ENCODE measurements at places on chromosomes 3 and 15. TPM values are rescaled to one million over a fixed set of nuclear protein-coding genes. Genes with fewer than 3 reads are reported as not detected.

- no peak for DNase-seq
Observed at GRCh38 chr3:32841867-32842470, 24.2 kb downstream of the TRIM71 start.

DNA sequence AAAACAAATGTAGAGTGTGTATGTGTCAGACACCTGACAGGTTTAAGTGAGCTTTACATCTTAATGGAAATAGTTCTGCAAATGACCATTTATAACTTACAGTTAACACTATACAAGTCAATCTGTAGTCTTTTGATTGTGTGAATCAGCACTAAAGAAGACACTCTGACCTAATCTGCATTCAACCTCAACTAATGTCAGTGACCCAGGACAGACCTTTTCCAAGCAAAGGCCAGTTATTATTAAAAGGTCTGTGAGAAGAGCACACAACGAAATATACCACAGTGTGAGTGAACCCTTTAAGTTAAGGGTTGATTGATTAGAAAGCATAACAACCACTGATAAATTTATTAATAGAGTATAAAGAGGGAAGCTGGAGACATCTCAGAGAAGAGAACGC is 761.9 kb upstream of the LMCD1 start:
- DNase-seq, result no peak

The FETUB gene
- not detected for total RNA-seq

DNA sequence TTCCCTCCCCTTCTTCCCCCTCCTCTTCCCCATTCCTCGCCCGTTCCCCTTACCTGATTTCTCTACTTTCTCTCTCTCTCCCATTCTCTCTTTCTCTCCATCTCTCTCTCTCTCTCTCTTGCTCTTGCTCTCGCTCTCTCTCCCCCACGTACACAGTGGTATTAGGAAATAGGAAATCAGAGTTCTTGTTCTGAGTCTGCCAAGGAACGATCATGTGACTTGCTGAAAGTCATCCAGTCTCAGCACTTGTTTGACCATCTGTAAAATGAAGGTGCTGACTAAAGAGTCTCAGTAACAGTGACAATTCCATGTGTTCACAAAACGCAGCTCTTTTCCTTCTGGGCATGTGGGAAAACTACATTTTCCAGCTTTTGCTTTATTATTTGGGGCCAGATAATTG is 445.0 kb upstream of the TGFBR2 start:
- peak; percentile 22 for DNase-seq

The KY gene
- total RNA-seq, result 0.21 TPM

The GPR176 gene
- 2.9 TPM for total RNA-seq

DNA sequence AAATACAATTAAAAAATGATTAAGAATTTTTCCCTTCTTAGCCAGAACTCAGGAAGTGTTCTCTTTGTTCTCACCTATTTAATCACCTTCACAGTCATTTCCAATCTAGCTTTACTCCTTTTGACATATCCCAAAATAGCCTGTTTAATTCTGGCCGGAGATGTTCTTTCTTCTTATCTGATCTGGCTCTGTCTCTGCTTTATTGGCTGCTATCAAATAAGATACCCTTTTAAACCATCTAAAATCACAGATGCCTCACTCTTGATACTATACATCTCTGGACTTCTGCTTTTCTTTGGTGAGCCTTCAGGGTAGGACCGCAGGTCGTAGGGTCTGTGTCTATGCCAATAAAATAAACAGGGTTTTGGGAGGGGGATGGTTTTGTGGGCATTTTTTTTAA is 319.2 kb upstream of the SEMA6D start:
- no peak for DNase-seq

DNA sequence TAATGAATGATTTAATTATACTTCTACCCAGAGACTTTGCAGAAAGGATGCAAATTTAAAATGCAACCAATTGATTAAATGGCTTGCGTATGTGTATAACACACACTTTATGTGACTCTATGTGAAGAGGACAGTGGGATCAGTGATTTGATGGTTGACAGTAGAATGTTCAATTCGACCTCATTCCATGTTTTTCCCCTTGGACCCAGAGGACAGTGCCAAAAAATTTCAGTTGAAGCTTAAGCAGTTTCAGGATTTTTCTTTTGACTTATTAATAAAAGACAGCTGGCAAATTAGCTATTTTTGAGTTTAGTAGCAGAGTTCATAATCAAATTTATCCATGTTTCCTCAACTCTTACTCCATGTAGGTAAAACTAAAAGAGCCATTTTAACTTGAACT is 742.4 kb upstream of the NR2F2 start:
- DNase-seq, result no peak

The ZNF860 gene
- 0.13 TPM for total RNA-seq

- no peak for DNase-seq
Observed at GRCh38 chr15:39413558-39413957, 167.3 kb upstream of the THBS1 start.

DNA sequence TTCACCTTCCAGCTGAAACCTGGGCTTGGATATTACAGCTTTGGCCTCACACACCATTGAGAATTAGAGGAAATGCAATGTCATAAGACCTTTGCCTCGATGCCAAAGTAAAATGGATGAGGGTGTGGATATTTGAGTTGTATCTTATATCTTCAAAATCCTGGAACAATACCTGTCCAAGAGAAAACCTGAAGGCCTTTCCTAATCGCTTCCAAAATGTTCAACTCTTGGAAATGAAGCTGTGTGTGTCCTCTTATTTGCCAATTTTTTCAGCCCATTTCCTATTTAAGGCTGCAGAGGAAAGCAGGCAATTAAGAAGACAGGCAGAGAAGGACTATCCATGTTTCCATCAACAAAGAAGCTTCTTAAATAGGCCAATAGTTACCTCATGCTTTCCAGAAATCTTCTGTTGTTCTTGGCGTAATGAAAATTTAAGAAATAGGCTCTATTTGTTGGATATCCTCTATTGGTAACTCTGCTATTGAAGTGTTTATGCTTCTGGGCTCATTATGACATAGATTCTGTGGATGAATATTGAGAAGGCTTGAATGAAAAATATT is 99.5 kb upstream of the ZBTB20 start:
- no peak for DNase-seq

DNA sequence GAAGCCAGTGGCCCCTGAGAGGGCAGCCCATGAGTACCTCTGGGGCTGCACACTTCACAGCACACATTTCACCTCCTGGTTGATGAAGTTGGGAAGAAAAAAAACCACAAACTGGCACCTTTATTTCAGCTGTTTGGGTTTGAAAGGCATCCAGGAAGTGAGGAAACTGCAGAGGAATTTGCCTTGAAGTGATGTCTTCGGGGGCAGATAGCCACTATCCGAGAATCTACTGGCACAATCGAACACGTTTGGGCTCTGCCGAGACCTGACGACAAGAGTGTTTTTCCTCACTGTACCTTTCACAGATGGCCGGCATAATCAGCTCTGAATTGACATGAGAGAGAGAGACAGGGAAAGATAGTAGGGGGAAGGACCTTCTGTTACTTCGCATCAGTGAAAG is 59.7 kb downstream of the LRIG1 start:
- DNase-seq, result no peak

DNA sequence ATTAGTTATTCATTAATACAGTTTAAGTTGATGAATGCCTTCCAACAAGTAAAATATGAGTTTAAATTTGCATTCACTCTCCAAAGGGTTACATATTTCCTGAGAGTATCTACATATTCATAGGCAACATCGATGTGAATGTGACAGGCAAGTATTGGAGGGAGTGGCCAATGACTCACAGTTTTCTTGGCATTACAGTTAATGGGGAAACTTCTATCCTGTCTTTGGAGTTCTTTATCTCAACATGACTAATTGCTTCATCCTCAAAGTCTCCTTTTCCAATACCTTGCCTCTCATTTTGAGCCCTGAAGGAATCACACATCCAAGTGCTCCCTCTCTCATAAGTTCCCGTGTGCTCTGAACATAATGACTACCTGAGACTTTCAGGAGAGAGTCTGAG is 439.7 kb upstream of the FRG2C start:
- DNase-seq, result no peak

- DNase-seq, result no peak
Observed at GRCh38 chr3:43415088-43415487, 128.7 kb downstream of the SNRK start.

GRCh38 chr3:113771993-113772392 is 25.2 kb downstream of the ATP6V1A start:
- DNase-seq, result no peak

DNA sequence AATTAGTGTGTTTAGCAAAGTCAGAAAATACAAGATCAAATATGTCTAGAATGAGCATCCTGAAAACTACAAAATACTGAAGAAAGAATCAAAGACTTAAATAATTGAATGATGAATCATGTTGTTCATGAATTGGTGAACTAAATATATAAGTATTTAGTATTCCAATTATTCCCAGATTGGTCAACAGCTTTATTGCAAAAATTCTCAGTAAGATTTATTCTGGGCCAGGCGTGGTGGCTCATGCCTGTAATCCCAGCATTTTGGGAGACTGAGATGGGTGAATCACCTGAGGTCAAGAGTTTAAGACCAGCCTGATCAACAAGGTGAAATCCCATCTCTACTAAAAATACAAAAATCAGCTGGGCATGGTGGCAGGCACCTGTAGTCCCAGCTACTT is 250.0 kb upstream of the NECTIN3 start:
- no peak for DNase-seq

- no peak for DNase-seq
Observed at GRCh38 chr3:32852146-32852545, 34.3 kb downstream of the TRIM71 start.

DNA sequence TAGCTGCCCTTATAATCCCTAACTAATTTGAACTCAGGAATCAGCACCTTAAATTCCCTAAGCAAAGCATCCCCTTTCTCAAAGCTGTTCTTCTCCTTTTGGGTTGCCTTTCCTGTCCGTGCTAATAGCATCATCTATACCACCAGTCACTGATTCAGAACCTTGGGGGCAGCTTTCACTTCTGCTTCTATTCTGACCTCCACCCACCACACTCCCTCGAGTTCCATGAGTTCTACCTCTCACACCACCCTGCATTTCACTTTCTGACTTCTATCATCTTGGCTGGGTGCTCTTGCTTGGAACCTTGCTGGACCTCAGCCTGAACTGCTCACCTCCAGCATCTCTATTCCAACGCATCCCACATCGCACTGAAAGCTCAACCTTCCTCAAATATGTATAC is 55.4 kb upstream of the KCNMB2 start:
- DNase-seq, result no peak

The P2RY14 gene
- total RNA-seq, result 1.5 TPM

DNA sequence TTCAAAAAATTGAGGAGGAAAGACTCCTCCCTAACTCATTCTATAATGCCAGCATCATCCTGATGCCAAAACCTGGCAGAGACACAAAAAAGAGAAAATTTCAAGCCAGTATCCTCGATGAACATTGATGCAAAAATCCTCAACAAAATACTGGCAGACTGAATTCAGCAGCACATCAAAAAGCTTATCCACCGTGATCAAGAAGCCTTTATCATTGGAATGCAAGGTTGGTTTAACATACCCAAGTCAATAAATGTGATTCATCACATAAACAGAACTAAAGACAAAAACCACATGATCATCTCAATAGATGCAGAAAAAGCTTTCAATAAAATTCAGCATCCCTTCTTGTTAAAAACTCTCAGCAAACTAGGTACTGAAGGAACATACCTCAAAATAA is 24.2 kb upstream of the CAPN3 start:
- no peak for DNase-seq

The UROC1 gene
- not detected for total RNA-seq

DNA sequence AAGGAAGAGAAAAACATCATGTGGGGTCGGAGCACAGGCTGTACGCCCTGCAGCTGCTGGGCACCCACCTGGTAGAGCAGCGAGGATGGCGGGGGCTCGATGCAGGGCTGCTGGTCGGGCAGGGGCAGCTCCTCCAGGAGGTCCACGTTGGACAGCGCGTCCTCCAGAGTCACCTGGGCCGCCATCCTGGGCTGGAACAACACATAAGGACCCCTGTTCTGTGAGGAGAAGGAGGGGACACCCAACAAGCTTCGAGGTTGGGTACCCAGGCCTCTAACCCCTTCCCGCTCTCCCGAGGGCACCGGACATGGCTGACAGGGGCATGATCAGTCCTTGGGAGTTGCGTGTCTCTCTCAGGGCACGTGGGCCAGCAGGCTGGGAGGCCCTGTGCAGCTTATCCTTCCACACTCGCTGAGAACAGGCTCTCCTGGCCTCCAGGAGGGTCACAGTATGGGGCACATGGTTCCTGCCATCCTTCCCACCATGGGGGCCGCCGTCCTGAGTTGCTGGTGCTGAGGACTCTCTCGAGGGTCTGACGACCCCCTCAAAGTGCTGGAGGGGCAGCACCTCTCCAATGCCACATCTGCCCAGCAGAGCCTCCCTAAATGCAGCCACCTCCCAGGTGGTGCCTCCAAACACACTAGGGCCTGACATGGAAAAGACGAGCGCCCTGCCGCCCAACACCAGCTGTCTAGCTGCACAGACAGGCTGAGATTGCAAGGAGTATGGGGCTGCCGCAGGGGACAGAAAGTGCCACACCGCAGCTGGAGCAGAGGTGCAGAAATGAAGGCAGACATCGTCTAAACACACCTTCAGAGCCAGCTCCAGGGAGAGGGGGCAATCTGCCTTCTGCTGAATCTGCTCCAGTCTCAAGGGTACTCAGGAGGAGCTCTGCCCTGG is 32.8 kb downstream of the CYFIP1 start:
- DNase-seq, result no peak

DNA sequence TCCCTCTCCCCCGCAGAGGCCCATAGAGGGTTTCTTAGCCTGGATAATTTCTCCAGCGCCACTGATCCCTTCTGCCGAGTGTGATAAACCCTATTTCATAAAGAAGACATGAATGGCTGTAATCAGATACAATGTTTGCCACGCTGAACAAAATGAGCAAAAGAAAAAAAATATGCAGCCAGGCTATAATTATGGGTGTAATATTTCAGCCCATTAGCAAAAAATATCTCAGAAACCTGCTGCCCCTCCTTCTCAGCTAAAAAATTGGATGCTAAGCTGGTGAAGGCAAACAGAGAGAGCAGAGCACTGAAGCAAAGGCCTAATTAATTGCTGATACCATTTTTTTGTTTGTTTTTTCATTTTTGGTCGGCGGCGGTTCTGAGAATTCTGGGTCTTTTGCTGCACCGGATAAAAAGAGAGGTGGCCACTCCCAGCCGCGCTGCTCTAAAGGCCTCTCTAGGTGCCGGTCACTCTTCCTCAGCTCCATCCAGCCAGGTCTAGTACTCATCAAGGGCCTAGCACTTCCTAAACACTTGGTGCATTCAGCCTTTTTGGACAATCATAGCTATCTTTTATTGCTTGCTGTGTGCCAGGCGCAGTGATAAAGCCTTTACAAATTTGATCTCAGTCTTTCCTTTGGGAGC is 128.7 kb upstream of the TLE3 start:
- DNase-seq, result no peak

The TUSC7 gene
- not detected for total RNA-seq

- peak; percentile 83 for DNase-seq
Observed at GRCh38 chr3:129599607-129600006, 6.9 kb downstream of the PLXND1 start.

GRCh38 chr15:75713338-75713895 is 769 bp upstream of the CSPG4 start:
- DNase-seq, result no peak

- peak; percentile 68 for DNase-seq
Observed at GRCh38 chr15:99305761-99306505, 54.7 kb downstream of the LRRC28 start.

The RARRES1 gene
- 44.8 TPM for total RNA-seq

GRCh38 chr3:38575279-38575843 is 74.1 kb downstream of the SCN5A start:
- no peak for DNase-seq
